ENCODE measurements at places on chromosomes 1 and 21.

DNA sequence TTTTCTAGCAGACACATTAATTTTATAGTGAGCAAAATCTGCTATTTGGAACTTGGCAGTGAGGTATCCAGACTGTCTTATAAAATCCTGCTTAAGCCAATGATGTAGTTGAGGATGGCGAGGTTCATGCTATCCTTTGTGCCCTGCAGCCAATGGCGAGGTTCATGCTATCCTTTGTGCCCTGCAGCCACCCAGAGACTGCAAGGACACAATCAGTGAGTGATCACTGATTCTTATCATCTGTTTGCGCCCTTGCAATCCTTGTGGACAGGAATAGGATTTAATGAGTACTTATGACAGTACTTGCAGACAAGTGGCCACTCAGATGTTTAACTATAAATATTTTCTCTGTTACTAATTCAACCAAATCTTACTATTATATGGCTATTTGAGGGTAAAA, 112.6 kb downstream of the EIF4G3 start:
- no peak for DNase-seq

GRCh38 chr1:34982820-34983376, 2.2 kb downstream of the TMEM35B start:
- DNase-seq = no peak

GRCh38 chr1:232813760-232814159, 8.5 kb downstream of the MAP10 start:
- DNase-seq = no peak

- no peak for DNase-seq
Measured at GRCh38 chr1:147124266-147124665, 48.0 kb downstream of the PRKAB2 start.

DNA sequence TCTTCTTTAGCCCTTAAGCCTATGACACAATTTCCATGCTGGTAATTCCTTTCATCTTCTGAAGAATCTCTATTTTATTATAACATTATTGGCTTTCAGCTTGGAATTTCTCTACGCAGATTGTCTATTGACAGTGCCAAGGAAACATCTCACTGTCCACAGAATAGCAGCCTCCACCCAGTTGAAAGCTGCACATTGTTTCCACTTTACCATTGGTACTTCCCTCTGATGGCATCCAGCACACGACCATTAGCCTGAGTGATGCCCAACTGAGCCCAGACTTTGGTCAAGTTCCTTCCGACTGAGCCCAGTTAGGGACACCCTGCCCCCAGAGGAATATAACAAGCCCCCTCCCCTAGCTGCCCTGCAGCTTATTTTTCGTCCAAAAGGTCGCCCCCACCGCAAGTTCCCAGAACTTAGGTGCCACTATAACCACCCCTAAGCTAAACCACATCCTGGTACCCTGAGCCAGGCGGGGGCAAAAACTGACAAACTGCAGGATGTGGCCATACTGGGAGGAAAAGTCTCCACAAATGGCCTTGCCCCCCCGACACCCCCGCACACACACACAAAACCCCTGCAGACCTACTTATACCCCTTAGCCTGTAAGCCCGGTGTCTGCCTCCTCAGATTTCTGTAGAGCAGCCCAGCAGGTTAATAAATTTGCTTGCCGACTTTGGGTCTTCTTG, 13.2 kb downstream of the GBP5 start:
- no peak for DNase-seq

DNA sequence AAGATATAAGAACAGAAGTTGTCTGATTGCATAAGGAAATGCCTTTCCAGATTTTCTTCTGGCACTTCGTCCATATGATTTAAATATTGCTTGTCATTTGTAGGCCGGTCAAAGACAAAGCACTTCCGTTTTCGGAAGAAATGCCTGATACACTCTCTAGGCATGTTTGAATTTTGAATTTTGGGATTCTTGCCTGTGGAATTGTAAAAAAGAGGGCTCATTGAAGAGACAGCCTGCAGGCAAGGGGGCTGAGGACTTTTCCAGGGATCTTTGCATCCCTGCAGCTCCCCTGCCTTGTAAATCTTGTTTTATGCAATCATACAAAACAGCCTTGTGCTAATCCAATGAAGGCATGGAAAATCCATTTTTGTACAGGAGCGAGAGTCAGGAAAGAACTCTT, 7.4 kb downstream of the GBP4 start:
- no peak for DNase-seq

- no peak for DNase-seq
Measured at GRCh38 chr1:24801176-24801575, 55.9 kb downstream of the CLIC4 start.

GRCh38 chr1:23389837-23390321, 20.2 kb upstream of the ZNF436 start:
- no peak for DNase-seq

DNA sequence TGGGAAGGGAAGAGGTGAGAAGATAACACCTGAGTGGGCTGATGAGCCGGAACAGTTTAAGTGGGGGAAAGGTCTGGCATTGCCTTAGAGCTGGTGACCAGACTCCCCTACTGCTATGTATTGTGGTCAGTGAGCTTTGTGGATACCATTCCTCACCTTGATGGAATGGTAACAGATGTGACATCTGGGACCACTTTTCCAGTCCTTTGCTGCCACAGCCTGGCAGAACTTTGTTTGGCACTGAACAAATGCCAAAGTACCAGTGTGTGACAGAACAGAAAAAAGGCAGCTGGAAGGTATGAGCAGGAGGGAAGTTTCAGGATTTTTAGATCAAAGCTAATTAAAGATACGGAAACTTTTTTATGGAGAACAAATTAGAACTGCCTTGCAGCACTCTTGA, 6.2 kb downstream of the MED8 start:
- no peak for DNase-seq

DNA sequence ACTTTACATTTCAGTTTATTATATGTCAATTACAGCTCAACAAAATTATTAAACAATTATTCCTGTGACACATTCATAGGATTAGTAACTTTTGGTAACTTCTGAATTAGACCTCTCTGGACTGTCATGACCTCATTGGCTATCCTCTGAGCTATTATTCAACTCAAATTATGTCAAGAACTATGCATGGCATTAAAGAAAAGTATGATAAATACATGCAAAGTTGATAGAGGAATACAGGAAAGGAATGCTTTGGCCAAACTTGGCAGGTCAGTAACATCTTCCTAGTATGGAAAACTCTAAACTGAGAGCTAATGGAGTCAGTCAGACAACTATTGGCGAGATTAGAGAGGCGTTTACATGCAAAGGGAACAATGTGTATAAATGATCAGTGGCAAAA, 158.4 kb downstream of the DUSP10 start:
- no peak for DNase-seq

DNA sequence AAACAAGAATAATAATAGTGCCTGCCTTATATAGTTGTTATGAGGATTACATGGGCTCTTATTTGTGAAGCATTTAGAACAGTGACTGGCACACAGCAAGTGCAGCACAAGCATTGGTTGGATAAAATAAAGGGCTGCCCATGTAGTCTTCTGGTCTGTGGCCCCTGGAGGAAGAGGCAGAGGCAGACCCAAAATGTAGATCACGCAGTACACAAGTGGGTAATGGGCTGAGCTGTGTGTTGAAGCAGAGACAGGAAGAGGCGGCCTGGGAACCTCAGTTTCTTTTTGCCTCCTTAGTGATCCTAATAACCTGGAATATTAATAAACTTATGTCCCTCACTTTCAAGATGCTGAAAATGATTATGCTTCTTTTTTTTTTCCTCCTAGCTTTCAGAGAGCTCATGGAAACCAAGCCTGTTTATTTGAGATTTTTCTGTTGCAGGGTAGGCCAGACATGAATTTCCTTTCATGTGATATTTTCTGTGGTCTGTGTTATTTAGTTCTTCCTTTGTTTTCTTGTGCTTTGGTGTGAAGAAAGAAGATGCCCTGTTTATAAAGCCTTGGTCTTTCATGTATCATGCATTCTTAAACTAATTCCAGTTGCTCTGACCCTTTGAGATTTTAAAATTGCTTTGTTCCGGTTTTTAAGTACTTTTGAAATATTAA, 42.5 kb downstream of the LRRC8D start:
- no peak for DNase-seq

GRCh38 chr1:47235806-47236205, 3.8 kb upstream of the TAL1 start:
- no peak for DNase-seq

- no peak for DNase-seq
Measured at GRCh38 chr1:78527706-78528105, 36.9 kb downstream of the PTGFR start.

- DNase-seq = no peak
Measured at GRCh38 chr1:211247921-211248320, 11.2 kb upstream of the RCOR3 start.

DNA sequence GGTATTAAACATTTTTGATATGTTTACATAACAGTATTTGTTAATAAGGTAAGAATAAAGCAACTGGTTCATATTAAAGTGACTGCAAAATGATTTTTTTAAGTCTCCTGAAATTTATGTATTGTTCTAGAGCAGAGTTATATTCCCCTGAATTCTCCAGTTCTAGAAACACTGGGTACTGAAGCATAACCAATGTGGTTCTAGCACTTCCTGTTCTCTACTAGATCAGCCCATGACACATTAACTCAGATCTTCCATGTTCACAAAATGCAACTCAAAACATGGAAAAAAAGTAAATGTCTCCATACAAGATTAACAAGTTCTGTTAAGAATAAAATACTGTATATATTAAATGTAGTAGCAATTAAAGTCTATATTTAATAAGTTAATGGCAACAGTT, 3.9 kb downstream of the NEGR1 start:
- no peak for DNase-seq

- no peak for DNase-seq
Measured at GRCh38 chr1:234839663-234840062, 229.7 kb upstream of the IRF2BP2 start.

DNA sequence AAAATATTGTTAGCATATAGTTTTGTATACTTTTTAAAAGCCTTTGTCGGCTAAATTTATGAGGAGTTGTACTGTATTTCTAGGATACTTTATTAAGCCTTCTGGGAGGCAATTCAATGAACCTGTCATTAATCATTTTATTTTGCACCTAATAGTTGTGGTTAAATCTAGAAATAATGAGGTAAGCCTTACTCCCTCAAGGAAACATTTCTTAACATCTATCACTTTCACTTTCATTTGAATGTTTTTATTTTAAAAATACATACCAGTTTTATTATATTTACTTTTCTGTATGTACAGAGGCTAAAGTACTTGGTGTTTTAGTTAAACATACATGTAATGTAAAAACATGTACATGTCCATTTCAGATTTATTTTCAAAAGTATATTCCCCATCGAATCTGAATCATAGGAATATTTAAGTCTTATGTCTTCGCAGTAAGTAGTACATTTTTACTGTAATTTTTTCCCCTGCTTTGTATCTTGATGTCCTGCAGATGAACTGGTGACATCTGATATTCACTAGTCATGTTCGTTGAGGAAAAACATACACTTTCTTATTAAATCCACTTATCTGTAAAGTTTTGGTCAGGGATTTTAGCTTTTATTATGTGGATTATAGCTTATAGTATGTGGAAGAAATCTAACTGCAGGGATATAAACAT, 82.8 kb downstream of the DISP1 start:
- DNase-seq = no peak

GRCh38 chr1:109610609-109611307, 8.7 kb downstream of the GNAT2 start:
- no peak for DNase-seq

DNA sequence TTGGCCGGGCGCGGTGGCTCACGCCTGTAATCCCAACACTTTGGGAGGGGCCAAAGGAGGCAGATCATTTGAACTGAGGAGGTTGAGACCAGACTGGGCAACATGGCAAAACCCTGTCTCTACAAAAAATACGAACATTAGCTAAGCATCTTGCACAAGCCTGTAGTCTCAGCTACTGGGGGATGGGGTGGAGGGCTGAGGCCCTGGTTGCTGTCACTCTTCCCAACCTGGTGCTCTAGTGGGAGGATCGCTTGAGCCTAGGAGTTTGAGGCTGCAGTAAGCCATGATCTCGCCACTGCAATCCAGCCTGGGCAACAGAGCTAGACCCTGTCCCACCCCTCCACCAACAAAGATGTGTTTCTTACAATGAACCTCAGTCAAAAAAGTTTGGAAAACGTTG, 2.8 kb downstream of the PHGDH start:
- no peak for DNase-seq

DNA sequence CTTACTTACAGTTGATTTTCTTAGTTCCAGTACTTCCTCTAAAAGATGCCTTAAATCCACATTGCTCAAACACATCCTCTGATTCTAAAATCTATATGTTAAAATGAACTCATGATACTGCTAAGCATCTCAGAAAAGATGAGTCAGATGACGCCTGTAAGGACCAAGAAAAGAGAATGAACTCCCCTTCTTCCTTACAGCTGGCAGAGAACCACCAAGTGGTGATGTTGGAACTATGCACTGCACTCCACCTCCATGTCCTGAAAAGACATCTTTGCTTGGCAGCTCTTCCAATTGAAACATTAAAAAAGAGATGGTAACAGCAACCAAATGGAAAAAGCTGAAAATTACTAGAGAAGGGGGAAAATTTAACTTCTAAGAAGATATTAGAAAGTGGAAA, 648.8 kb downstream of the PTPRC start:
- no peak for DNase-seq

DNA sequence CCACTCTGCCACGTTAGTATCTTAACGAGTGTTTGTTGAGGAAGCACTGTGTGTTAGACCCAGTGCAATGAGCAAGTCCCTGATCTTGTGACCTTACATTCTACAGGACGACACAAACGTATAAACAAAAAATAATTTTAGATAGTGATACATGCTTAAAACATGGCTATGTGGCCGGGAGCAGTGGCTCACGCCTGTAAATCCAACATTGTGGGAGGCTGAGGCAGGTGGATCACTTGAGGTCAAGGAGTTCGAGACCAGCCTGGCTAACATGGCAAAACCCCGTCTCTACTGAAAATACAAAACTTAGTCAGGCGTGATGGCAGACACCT, 19.6 kb downstream of the MTX1 start:
- DNase-seq = no peak

DNA sequence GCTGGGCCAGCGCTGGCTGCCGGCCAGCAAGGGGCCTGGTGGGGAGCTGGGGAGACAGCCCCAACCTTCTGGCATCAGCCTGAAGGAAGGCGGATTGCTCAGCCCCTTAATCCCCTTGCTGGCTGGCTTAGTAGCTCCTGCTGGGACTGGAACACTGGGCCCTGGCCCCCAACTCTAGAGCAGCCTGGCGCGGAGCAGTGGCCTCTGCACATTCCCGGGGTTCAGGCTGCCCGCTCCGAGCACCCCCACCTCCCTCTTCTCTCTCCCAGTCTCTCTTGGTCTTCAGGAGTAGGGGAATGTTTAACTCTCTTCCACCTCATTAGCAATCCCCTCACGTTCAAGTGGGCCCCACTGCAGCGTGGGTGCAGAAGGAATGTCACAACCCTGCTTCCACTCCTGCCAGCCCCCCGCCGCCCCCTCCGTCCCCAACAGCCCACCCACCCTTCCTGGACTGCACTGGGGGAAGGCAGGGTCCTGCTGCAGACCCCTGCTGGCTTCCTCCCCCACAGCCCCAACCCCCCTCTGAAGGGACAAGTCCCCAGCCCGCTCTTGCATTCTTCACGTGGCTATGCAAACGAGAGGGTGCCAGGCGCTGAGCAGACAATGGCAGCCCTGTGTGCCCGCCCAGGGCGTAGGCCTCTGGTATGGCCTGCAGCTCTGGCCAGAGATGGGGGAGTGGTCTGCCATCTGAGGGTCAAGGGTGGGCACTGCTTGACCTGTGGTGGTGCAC, 980 bp upstream of the CLDN19 start:
- no peak for DNase-seq
